ENCODE measurements at places on chromosomes 2 and 18.

DNA sequence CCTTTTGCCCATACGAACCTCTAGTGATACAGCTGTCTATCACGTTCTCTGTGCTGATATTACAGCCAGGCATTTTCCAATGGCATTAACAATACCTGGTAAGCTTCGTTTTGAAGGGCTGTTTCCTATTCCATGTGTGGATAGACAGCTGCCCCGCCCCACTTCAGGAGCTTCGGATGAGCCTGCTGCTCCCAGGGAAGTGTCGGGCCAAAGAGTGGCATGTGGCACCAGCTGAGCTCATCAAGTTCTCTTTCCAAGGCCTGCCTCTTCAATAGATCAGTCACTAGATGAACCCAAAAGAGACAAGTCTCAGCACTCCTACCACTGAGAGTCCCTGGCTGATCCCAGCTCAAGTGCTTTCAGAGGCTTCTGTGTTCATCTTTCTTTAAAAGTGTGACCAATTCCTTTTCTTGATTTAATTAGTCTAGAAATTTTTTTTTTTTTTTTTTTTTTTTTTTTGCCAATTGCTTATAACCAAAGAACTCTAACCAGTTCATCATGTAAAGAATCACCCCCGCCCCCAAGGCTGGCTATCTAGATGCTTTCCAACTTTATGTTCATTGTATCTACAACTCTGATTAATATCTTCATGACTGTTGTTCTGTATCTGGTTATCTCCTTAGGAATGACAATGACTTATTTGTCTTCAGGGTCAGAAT lies 46.6 kb downstream of the HDAC4 start:
- DNase-seq = no peak

GRCh38 chr2:46569061-46569560 lies 89.7 kb downstream of the TMEM247 start:
- DNase-seq = no peak

DNA sequence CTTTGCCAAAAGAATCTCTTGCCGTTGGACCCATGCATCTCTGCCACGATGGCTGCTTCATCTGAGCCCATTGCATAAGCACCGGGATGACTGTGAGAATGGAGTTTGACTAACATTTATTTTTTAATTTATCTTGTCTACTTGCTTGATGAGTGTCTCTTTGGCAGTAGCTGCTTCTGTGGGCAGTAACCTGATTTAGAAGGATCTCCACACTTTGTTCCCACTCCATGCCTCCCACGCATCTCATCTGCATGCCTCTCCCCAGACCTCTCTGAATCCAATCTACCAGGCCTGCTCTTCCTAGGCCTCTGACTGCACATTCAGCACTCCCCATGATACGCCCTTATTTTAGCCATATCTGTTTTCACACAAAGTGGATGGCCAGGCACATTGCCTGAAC lies 23.7 kb upstream of the TMX3 start:
- no peak for DNase-seq

DNA sequence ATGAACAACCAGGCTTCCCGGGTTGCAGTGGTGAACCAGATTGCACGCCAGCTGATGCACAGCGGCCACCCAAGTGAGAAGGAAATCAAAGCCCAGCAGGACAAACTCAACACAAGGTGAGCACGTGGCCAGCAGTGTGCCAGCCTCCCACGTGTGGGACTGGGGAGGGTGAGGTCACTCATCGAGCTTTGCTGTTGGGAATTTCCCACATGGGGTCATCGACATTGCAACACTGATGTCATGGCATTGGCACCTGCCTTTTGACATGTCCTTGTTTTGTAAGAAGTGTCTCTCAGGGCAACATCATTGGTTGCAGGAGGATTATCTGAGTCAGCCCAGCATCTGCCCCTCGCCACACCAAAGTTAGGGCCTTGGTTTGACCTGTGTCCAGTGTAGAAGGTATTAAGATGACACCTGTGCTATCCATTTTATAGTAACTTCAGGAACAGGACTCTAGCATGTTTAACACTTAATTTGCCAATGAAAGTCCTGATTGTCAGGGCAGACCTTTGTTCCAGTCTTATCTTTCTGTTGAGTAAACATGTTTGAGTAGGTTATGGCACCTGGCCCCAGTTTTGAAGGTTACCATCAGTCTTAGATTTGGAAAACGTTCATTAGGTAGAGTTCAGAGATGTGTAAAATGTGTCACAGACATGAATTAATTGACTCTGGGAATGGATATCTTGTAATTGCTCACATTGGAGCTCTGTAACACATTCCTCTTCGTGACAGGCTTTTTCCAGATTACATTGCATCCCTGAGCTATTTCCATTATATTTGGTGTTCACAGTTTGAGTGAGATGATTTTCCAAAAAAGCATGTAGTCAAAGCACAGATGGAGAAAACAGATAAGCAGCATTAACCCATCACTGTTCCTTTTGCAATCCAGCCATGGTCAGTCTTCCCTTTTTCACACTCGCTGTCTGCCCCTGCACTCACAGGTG lies 93.3 kb upstream of the EML6 start:
- DNase-seq = no peak

- no peak for DNase-seq
These were observed 88.1 kb downstream of the TNFRSF11A start for GRCh38 chr18:62413206-62413605.

All from activated T-cell treated with anti-CD3 and anti-CD28 coated beads, Interleukin-2, amount 50 U/mL, for 1 hour (primary cell).